ENCODE measurements at places on chromosomes 1 and 21.

DNA sequence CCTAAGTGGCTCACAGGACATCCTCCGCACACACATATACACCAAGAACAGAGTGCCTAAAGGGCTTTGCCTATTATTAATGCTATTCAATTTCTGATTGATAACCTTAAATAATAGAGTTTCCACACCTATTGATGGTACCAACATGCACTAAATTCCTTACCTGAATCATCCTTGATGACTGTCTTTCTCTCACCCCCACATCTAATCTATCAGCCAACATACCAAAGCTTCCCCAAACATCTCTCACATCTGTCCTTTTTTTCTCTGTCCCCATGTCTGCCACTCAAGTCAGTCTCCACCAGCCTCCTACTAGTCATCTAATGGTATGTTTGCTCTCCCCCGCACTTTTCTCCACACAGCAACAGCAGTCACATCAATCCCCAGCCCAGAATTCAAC lies 174.4 kb downstream of the DSCAM start:
- no peak for DNase-seq

DNA sequence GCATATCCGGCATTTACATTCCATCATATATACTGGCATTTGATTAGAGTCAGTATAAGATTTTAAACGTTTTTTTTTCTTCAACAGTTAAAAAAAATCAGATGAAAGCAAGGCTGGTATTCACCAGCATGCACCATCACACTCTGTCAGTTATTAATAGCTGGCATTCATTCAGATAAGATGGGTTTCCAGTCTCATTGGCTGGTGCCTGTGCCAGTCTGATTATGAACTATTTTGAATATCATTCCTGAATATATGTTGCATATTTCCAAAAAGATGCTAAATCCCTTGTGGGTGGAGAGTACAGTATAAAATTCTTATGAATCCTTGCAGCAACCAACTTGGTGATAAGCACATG lies 211.7 kb downstream of the GPATCH2 start:
- no peak for DNase-seq

GRCh38 chr1:21126324-21126723 lies 50.4 kb downstream of the EIF4G3 start:
- no peak for DNase-seq

- DNase-seq = no peak
Observed at GRCh38 chr1:232754930-232755329, 50.3 kb upstream of the MAP10 start.

GRCh38 chr1:54493608-54494007 lies 54.4 kb upstream of the ACOT11 start:
- no peak for DNase-seq

DNA sequence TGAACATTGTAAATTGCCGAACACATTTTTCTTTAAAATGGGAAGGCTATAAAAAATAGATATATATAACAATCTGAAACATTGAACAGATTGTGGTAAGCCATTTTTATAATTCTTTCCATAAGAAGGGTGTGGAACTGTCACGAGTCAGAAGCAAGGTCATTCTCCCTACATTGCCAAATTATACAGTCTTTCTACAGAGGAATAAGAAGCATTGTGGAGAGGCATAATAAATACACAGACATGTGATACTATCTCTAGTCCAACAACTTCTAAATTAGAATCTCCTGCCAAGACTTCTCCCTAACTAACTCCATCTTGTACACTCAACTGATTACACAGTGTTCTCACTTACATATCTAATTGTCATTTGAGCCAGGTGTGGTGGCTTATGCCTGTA lies 227.9 kb downstream of the CENPF start:
- DNase-seq = no peak

DNA sequence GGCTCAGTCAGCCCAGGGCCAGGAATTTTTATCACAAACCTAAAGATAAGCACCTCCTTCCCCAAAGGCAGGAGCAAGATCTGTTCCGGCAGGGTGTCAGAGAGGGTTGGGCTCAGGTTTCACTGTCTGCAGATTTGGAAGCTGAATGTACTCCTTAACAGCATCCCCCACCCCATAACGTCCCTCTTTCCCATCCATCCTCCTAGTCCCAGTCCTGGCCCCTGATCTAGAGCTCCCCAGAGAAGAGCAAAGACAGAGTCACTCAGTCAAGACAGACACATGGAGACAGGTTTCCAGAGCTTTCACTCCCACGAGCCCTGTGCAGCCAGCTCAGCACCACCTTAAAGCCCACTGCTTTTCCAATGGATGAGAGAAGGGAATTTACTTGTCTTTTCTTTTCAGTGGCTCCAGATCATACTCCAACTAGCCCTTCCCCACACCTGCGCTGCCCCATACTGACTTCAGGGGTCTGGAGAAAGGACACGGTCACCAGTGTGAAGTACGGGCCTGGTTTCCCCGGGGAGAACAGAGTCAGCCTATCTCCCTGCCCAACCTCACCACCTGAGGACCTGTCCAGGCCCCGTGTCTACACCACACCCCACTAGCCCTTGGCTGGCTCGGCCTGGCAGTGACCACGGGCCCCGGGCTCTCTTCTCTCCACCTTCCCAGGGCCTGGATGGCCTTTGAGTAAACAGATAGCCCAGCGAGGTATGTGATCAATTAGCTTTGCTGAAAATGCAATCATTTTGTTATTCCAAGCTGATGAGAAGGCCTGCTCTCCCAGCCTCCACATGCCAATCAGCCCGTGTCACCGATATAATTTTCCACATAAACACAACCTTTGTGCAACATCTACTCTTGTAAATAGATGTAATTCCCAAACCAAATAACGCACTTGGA lies 249.1 kb downstream of the FOXD2 start:
- peak; percentile 67 for DNase-seq

DNA sequence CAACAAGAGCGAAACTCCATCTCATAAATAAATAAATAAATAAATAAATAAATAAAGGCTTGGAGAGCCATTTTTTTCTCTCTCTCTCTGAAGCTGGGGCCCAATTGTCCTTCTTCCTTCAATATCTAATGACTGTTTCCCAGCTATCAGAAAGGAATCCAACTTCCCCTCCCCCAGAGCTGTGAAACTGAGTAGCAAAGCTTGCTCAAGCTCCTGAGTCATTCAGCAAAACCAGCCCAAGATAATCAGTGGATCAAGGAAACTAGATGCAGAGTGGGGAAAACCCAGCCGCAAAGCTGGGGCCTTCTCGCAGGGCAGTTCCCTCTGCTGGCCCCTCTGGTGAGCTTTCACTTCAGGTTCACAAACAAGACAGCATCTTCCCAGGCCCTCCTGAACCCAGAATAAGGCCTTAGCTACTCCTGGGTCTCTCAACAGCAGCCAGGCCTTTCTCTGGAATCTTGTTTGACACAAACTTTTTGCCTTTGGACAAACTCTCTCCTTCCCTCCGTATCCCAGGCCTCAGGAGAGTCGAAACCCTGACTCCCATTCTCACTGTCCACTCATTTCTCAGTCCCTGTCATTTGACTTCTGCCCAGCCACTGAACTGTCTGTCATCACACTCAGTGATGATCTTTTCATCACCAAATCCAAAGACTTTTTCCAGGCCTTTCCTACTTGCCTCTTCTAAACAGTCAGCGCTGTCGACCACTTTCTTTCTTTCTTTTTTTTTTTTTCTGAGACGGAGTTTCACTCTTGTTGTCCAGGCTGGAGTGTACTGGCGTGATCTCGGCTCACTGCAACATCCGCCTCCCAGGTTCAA lies 18.0 kb upstream of the PTP4A2 start:
- no peak for DNase-seq

GRCh38 chr1:45536886-45537285 lies 13.7 kb upstream of the AKR1A1 start:
- no peak for DNase-seq

DNA sequence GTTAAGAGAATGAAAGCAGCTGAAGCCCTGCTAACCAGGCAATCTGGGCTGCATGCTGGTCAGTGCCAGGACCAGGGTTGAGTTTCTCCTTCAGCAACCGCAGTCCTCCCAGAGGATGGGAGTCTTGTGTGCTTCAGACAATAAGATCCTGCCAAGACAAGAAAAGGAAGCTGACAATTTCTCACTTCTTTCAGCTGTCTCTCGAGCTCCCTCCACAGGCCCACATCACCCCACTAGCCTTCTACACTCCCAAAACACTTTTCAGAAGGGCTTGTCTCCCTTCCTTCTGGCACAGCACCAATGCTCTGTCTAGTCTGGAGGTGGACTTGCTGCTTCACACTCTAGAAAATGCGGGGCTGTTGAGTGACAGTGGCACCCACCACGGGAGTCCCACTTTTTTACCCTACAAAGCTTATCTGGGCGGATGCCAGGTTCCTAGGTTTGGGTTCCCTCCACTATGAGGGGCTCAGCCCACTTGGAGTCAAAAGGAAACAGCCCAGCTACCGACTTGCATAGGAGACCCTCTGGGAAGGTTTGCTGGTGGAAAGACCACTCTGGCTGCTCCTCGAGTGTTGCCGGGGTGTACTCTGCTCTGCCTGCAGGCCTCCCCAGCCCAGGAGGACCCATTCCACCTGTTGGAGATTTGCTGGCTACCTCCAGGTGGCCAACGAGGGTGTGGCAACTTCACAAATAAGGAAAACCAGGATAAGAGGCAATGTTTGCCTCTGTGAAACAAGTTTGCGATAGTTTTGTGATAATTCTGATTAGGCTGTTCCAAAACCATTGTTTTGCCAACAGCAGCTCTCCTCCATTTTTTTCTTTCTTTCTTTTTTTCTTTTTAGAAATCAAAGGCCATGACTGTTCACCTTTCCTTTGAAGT lies 68.9 kb downstream of the TENT5C start:
- DNase-seq = no peak

DNA sequence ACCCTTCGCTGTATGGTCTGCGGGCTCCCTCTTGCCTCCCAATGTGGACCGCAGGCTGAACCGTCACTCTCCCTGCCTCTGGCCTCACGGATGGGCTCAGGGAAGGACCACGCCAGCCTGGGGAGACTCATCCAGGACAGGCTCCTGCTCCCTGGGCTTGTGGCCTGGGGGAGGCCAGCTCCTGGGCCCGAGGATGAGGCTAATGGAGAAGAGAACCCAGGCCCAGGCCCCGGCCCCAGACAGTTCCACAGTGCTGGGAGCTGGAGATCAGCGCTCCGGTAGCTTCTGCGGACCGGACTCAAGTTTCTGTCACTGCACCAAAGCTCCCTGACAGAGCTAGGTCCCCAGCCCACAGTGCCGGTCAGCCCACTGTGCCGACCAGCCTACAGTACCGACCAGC lies 13.4 kb upstream of the PLEKHG5 start:
- no peak for DNase-seq

GRCh38 chr1:154186852-154187501 lies 4.9 kb downstream of the TPM3 start:
- no peak for DNase-seq

GRCh38 chr1:156502391-156502893 lies 1.9 kb upstream of the MEF2D start:
- DNase-seq = no peak

GRCh38 chr1:111491070-111491469 lies 12.4 kb downstream of the ADORA3 start:
- DNase-seq = no peak

DNA sequence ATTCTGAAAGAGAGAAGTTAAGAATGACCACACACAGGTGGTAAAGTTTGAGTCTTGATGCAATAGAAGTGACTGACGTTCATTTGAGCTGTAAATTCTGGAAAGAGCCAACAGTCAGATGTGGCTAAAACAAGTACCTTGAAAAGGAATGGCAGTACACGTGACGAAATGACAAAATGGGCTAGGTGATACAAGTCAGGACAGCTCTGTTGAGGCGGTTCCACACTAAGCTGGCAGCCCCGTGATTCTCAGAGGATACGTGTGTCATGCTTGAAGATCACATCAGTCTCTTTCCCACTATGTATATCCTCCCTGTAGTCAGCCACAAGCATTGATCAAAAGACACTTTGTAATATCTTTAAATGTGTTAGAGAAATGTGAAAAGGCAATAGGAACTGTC lies 881.3 kb upstream of the ADGRL2 start:
- no peak for DNase-seq

DNA sequence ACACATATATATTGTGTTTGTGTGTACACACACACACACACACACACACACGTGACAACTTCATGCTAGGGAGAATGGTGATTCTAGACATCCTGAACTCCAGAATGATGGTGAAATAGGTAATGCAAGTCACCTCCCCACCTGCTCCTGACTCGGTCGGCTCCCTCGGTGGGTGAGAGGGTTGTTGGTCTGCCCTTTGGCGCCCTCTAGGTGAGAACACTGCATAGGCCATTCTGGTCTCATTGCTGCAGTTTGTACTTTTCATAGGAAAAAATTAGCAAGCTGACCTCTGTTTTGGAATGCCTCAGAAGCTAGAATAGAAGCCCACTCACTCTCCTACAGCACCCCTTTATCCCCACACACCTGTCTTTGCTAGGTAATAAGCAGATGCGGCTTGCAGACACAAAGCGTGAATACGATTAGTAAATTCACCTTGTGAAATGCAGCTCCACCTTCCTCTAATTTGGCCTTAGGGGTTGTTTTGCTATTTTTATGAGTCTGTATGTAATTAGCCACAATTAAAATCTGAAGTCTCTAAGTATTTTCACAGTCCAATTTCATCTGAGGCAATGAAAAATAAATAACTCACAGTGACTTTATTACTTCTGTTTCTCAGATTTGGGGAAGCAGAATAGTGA lies 130.0 kb upstream of the KCNJ15 start:
- no peak for DNase-seq

DNA sequence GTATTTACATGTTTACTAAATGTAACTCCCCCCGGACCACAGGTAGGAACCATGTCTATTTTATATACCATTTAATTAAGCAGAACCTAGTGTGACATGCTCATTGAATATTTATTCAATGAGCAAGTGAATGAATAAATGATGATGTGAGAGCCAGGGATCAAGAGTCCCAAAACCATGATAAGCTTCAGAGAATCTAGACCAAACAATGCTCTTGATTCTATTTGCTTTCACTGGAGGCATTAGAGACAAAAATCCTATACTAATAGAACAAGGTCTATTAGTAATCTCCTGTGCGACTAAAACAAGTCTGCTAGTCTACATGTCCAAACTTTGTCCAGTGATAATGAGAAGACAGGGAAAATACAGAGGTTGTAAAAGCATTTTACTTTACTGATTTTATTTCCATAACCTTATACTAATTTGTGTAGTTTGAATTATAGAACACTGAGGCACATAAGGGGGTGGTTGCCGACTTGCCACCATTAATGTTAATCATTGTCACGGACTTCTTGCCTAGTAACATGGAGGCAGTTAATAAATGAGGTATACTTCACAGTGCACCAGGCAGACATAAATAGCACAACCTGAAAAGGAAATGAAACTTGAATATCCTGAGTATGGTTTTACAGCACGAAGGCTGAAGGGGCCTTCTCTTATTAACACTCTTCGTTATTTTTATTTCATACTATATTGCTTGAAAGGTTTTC lies 69.8 kb downstream of the TBX15 start:
- DNase-seq = no peak

DNA sequence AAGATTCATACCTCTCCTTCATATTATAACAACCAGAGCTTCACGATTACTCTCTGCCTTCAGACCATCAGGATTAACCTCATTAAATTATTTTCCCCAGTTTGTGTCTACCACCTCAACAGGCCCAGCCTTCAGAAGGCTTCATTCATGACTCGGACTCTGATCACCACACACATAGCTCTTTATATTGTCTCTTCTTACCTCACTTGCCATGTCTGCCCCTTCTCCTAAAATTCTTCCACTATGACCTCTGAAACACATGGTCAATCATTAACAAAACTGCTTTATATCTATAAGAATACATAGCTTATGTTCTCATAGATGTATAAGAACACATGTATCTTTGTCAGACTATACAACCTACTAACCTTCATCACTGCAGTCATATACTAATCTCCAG lies 79.8 kb downstream of the USP1 start:
- DNase-seq = no peak

GRCh38 chr1:105368446-105368845 lies 1618.7 kb downstream of the AMY1C start:
- no peak for DNase-seq

Measured in mesenteric fat pad (tissue), 1 donor.